Astrocyte (in vitro differentiated cells and primary cell): ENCODE measurements at places on chromosomes 2 and 18. TPM values are rescaled to one million over a fixed set of nuclear protein-coding genes. Genes with fewer than 3 reads are reported as not detected.

GRCh38 chr2:195590199-195590860, 66.7 kb upstream of the SLC39A10 start:
- H3K27me3 ChIP-seq = no peaks in the 10 kb centered on the region
- no peak overlapping the region for H3K4me3 ChIP-seq
- no peak for DNase-seq
- H3K4me1 ChIP-seq = no peaks in the 10 kb centered on the region
- no peaks in the 10 kb centered on the region for H3K36me3 ChIP-seq

DNA sequence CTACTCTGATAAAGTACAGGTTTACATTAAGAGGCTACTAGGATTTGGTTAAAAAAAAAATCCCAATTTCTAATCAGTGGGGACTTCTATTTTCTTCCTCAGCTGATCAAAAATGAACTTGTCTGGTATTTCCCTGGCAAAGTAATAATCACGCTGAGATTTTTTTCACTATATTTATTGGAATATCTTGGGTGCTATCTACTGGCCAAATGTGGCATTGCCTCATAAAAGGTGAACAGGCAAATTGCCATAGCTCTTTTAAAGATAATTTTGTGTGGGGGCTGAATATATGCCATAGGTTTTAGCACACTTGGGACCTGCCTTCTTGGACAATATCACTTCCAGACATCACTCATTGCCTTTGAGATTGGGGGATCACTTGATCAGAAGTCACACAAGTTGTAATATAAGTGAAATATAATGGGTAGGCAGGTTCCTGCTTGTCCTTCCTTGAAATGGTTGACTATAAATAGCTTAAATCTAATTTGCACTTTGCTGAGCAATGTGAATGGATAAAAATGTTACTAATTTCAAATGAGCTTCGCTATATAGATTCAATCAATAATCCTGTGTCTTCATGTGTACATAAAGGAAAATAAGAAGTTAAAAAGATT, 7.0 kb upstream of the NXPH2 start:
- H3K27me3 ChIP-seq = peaks cover 18% of the 10 kb centered on the region
- H3K4me1 ChIP-seq = no peaks in the 10 kb centered on the region
- no peak overlapping the region for H3K27ac ChIP-seq

DNA sequence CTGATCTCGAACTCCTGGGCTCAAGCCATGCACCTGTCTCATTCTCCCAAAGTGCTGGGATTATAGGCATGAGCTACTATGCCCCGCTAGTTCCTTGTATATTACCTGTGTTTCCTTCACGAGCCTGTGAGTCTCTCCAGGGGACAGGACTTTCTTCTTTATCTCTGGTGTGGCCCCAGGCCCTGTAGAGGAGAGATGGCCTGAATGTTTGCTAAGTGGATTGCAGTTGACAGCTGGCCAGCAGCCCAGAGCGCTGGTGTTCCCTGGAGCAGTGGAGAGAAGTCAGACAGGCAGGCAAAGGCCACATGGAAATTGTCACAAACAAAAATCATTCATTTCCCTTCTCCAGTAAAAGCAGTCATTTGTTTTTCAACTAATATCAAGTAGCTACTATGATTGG, 17.9 kb downstream of the LPIN1 start:
- H3K27ac ChIP-seq = no peak overlapping the region
- no peak overlapping the region for H3K4me3 ChIP-seq
- no peak for DNase-seq
- H3K36me3 ChIP-seq = peaks cover 17% of the 10 kb centered on the region

RESP18 gene
- not detected in 2 replicates for total RNA-seq

ACMSD gene
- total RNA-seq = not detected in 2 replicates

RNF144A gene
- total RNA-seq = 2.9 and 4.9 TPM in 2 replicates
